Aortic smooth muscle cell (primary cell): ENCODE measurements at places on chromosomes 4 and X. TPM values are rescaled to one million over a fixed set of nuclear protein-coding genes. Genes with fewer than 3 reads are reported as not detected.

SPIN2A gene
- 0.53 and 0.56 TPM in 2 replicates for total RNA-seq

SH3TC1 gene
- 15.2 and 18.4 TPM in 2 replicates for total RNA-seq

DOK7 gene
- total RNA-seq = 0.13 and 0.19 TPM in 2 replicates

ZFYVE28 gene
- total RNA-seq = 16.1 and 19.2 TPM in 2 replicates

ZNF630 gene
- 1.1 TPM in 2 replicates for total RNA-seq

MTTP gene
- 0.13 and 0.25 TPM in 2 replicates for total RNA-seq

UCHL1 gene
- 193 and 197 TPM in 2 replicates for total RNA-seq

MAP3K15 gene
- not detected in 2 replicates for total RNA-seq
